Heart right ventricle (tissue), 16 donors: ENCODE measurements at places on chromosomes 2 and 18.

- H3K4me3 ChIP-seq, result no peak overlapping the region
- H3K27ac ChIP-seq, result no peak overlapping the region
- no peaks in the 10 kb centered on the region for H3K36me3 ChIP-seq
- H3K27me3 ChIP-seq, result no peaks in the 10 kb centered on the region
Measured at GRCh38 chr2:189514104-189514503, 66.5 kb downstream of the SLC40A1 start.

- DNase-seq, result no peak
- H3K4me3 ChIP-seq, result no peak overlapping the region
- no peak overlapping the region for H3K27ac ChIP-seq
- H3K4me1 ChIP-seq, result no peaks in the 10 kb centered on the region
- H3K27me3 ChIP-seq, result peaks cover 24% of the 10 kb centered on the region
Measured at GRCh38 chr2:10906926-10907625, 4.7 kb upstream of the KCNF1 start.

DNA sequence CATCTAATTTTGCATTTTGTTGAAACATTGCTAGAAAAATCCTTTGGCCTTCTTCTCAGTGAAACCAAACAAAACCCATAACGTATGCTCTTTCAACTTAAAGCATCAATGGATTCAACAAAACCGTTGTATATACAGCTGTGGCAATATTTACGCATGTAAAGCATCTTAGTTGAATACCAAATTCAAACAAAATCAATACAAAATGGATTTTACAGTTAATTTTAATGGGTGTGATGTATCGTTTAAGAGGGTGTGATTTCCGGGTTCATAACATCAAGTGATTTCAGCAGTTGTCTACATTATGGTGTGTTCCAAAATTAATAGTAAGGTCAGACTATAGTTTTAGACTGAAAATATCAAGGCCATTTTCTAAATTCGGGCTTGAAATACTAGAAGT is 198.2 kb downstream of the TGIF1 start:
- H3K27me3 ChIP-seq, result no peaks in the 10 kb centered on the region
- H3K4me3 ChIP-seq, result no peak overlapping the region
- no peaks in the 10 kb centered on the region for H3K4me1 ChIP-seq

GRCh38 chr2:169664978-169665930 is 29.0 kb downstream of the CFAP210 start:
- no peak overlapping the region for H3K27ac ChIP-seq
- DNase-seq, result no peak
- peaks cover 7% of the 10 kb centered on the region for H3K4me1 ChIP-seq
- H3K27me3 ChIP-seq, result no peaks in the 10 kb centered on the region
- no peaks in the 10 kb centered on the region for H3K36me3 ChIP-seq
- H3K4me3 ChIP-seq, result no peak overlapping the region

DNA sequence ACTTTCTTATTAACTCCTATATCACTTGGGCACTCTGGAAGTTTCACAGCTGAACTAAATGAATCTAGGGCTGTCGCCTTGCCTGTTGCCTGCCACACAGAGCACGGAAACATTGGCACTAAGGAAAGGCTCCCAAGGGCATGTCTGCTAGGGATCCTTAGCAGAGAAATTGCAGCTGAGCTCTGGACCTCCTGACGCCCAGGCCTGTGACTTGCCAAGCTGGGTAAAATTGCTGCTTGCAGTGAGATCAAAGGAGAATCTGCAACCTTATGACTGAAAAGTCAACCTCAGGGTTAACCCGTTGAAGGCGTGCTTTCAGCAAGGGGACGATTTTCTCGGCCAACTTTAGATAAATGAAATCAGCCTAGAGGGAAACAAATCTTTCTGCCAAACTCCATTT is 189.8 kb downstream of the NCK2 start:
- no peak for DNase-seq
- peaks cover 8% of the 10 kb centered on the region for H3K4me1 ChIP-seq
- no peaks in the 10 kb centered on the region for H3K36me3 ChIP-seq
- H3K27me3 ChIP-seq, result no peaks in the 10 kb centered on the region

DNA sequence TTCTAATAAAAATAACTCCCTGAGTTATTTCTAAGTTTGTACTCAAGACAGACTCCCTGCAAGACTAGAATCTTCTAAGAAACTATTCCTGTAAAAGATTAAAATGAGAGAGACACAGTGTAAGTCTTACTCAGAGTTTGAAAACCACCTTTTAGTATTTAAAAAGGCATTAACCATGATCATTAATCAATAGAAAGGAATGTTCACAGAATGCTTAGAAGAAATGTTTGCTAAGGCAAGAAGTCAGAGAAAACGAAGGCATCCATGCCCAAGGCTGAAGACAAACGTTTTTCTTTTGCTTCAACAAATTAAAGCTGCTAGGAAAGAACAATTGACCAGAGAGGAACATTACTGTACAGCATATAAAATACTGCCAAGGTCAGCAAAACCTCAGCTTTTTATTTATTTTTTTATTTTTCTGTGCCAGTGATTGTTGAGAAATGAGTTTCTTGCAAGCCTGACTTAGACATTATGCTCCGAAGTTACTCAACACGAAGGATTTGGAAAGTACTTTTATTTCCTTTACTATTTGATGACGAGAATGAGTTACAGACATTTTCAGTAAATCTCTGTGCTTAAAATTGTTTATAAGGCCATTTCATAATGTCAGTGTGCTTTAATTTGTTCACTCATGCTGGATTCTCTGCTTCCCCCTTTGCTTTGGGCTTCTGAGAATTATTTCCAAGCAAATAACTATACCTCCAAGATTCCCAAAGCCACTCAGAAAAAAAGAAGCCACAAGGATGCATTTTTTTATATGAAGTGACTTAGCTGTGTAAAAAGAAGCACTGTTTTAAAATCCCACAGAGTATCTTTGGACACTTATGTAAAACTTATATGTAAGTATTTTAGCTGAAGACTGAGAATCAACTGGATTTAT is 20.5 kb downstream of the RND3 start:
- peaks cover 5% of the 10 kb centered on the region for H3K36me3 ChIP-seq
- H3K27ac ChIP-seq, result peak overlapping the region; percentile 6
- H3K4me3 ChIP-seq, result no peak overlapping the region
- no peaks in the 10 kb centered on the region for H3K27me3 ChIP-seq

DNA sequence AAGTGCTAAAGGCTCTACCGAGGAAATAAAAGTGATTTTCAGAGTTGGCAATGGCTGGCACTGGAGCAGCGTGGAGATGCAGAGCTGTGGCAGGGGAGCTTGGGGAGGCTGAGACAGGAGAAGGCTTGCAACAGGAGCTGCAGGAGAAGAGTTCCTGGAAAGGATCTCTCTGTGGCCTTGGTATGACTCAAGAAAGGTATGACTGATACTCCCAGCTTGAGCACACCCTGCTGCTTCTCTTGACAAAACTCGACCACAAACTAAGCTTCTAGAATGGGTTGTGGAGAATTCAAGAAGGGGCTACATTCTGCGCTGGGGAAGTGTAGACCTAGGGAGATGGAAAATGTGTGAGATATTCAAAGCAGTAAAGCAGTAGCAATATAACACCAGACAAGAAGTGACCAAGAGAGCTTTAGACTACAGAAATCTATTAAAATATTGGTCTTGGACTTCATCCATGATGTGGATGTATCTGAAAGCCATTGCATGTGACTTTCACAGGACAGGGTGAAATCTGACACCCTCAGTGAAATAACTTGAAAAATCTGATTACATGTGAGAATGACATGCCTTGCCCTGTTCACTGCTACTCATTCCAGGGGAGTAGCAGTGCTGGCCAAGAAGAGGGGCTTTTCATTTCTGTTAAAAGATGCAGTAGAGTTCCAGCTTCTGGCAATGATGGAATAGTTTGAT is 41.5 kb downstream of the SUCLG1 start:
- no peak overlapping the region for H3K4me3 ChIP-seq
- H3K4me1 ChIP-seq, result no peaks in the 10 kb centered on the region
- no peak for DNase-seq
- H3K27me3 ChIP-seq, result no peaks in the 10 kb centered on the region
- H3K36me3 ChIP-seq, result peaks cover 6% of the 10 kb centered on the region
